ENCODE measurements at places on chromosomes 5 and 9.
A peak's percentile ranks its signal among the peaks of the same experiment; 100 is the strongest.

- DNase-seq: no peak
Measured at GRCh38 chr9:124011460-124012301, at the start of gene LHX2. Gene LHX2, plus strand, starts transcription at chr9:124011768. Its CDS starts 581 bp downstream, at chr9:124012349.

DNA sequence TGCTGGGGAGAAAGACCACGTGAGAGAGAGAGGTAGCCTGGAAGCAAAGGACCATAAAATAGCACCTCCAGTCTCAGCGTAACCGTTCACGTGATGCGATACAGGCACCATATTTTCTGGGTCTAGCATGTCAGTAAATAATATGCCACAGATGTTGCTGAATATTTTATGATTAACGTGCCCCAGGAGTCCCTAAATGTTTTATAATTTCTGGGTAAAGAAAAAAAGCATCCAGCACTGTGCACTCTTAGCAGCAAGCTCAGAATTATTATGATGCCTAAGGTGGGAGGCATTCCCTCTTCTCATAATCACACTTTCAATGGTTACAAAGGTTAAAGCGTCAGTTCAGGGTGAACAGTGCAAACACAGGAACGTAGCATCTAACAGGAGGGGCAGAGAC is 121.8 kb downstream of the CAVIN4 start:
- DNase-seq: no peak

- no peak for DNase-seq
Measured at GRCh38 chr9:6367128-6367890, 39.1 kb downstream of the TPD52L3 start.

DNA sequence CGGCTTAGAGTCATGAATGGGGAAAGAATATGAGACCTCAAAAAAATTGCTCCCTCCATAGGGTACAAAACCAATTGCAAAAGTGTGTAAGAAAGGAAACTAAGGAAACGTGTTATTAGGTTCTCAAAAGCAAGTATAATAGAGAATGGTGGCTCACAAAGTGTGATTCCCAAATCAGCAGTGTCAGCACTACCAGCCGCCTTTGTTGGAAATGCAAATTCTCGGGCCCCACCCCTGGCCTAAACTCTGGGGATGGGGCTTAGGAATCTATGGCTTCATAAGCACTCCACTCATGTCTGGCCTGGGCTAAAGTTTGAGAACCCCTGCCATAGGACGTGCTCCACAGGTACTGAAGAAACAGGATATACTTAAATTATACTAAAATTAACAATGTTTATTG is 1.6 kb upstream of the CCDC69 start:
- DNase-seq: no peak

DNA sequence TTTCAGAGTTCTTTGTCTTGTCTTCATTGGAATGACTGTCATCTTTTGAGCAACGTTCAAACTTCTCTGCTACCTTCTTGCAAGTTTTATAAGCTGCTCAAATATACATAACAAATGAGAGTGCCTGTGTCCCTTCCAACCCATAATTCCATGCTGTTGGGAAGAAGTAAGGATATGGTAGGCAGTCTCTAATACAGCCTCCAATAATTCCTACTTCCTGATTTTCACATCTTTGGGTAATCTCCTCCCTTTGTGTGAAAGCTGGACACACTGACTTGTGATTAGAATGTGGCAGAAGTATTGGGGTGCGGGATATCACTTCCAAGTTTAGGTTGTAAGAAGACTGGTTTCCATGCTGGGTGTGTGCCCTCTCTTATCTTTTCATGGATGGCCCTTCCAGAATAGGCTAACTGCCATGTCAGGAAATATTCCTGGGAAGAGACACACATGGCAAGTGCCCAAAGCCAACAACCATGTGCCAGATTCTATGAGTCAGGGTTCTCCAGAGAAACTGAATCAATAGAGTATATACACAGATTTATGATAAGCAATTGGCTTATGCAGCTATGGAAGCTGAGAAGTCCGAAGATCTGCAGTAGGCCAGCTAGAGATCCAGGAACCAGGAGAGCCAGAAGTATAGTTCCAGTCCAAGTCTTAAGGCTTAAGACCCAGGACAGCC is 531.3 kb downstream of the NTRK2 start:
- no peak for DNase-seq

- DNase-seq: no peak
Measured at GRCh38 chr5:22593592-22593991, 259.6 kb downstream of the CDH12 start.

- DNase-seq: peak; percentile 90
Measured at GRCh38 chr5:159209438-159210209, at the start of gene RNF145. Gene RNF145, minus strand, starts transcription at chr5:159209553. Its CDS starts 5,936 bp downstream, at chr5:159203617.

DNA sequence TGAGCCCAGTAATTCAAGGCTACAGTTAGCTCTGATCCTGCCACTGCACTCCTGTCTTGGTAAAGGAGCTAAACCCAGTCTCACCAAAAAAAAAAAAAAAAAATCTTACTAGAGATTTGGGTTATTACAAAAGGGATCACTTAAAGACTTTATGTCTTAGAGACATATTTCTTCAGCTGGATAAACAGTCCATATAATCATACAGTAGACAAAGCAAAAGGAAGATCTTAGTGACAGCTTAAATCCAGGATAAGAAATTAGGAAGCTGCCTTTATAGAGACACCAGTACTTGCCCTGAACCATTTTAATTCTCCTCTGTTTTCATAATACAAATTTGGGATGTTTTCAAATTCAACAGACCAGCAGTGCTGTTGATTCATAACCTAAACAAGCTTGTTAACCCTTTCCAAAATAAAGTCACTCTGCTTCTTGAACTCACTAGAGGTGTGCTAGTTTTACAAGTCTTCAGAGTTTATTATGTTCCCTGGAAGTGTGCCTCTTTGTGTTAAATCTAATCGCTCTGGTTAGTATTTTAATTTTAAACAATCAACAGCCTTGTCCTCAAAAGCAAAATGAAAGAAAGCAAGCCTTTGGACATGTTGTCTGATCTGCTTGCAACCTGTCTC is 255.5 kb downstream of the ARRDC3 start:
- DNase-seq: no peak

DNA sequence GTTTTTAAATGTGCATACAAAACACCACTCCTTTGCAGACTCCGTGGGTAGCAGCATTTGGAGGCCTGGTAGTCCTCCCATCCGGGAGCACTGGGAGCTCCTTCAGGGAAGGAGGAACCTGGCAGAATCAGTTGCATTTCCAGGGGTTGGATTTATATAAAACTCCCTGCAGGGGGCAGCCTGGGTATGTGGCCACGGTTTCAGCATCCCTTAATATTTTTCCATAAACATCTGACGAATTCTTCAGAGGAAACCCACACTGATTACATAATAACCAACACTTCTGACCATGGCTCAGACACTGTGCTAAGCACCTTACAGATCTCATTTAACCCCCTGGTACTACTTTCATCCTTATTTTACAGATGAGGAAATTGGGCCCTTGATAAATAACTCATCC is 6.1 kb upstream of the AFAP1L1 start:
- no peak for DNase-seq

GRCh38 chr5:72508241-72509170 is 1.3 kb upstream of the ZNF366 start:
- no peak for DNase-seq

- no peak for DNase-seq
Measured at GRCh38 chr9:3875361-3876132, 349.7 kb upstream of the RFX3 start.

DNA sequence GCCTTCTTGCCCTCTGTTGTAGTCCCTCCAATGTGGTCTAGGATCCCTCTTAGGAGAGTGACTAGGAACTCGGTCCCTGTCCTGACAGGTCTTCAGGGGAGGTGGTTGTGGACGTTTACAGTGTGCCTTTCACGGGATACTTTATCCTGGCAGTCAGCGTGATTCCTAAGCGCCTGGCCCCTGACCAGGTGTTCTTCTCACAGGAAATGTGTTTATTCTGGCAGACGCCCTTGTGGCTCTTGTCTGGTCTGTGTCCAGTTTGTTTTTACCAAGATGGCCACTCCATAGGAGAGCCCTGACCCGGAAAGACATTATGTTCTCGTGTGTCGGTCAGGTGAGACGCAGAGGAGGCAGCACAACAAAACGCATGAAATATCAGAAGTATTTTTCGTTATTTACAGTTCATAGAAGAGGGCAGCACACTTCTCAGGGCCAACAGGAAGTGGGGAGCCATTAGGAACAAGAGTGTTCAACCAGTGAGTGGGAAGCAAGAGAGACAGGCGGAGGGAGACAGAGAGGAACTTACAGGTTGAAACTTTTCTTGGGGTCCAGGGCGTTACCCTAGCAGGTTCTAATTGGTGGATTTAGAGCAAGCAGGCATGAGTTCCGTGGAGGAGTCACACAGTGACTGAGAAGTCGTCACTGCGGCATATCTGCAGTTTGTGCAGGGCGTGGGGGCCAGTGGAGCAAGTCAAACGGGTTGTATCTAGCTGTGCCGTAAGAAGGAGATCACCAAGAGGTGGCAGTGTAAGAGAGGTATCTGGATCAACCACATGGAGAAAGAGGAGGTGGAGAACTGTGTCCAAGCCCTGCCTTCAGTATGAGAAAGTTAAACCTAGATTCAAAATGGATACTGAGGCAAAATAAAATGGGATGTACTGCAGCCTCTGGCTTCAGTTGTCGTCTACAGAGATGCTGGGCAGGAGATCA is 412.9 kb downstream of the ZSWIM6 start:
- DNase-seq: no peak

- no peak for DNase-seq
Measured at GRCh38 chr9:30775236-30775635, 1609.2 kb upstream of the ACO1 start.

DNA sequence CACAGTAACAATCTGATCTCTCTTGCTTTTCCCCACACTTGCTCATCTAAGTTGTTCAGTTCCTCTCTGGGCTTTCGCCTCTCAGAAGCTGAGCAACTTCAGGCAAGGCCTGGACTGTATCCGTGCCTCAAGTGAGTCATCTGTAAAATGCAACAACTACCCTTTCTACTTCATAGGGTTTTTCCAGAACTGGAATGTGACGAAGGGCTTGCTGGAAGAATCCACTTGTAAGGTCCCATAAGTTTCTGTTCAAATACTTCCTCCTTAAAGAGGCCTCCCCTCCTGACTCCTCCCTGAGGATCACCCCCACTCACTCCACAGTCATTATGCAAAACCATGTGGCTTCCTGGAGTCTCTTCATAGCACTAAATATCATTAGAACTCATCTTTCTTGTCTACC is 17.5 kb upstream of the INSYN2B start:
- DNase-seq: no peak

- DNase-seq: no peak
Measured at GRCh38 chr5:108421713-108422112, 39.8 kb upstream of the FBXL17 start.

DNA sequence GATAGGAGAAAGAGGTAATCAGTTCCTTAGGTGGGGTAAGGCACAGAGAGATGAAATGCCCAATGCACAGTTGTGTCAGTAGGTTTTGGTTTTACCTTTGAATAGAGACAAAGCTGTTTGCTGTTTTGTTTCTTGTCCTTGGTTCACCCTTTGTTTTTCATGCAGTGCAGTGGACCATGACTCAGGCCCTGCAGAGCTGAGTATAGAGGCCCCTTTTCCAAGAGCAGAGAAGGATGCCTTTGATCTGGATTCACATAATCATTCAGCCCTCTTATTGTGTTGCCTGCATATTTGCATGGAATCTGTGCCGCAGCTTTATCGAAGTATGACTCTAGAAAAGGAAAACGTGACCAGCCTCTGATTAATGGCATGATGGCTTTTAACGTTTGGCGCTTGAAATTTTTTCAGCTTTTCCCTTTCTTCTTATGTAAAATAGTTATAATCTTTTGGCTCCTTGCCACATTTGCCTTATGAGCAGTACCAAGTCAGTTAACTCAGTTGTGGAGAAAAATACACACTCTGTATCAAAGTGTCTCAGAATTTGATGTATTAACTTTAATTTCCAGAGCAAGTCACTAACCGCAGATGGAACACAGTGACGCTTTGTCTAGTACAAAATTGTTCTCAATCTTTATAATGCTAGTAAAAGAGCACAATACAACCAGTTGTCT is 197.6 kb downstream of the KDM4C start:
- no peak for DNase-seq

- DNase-seq: no peak
Measured at GRCh38 chr9:21810881-21811280, 8.4 kb downstream of the MTAP start.

DNA sequence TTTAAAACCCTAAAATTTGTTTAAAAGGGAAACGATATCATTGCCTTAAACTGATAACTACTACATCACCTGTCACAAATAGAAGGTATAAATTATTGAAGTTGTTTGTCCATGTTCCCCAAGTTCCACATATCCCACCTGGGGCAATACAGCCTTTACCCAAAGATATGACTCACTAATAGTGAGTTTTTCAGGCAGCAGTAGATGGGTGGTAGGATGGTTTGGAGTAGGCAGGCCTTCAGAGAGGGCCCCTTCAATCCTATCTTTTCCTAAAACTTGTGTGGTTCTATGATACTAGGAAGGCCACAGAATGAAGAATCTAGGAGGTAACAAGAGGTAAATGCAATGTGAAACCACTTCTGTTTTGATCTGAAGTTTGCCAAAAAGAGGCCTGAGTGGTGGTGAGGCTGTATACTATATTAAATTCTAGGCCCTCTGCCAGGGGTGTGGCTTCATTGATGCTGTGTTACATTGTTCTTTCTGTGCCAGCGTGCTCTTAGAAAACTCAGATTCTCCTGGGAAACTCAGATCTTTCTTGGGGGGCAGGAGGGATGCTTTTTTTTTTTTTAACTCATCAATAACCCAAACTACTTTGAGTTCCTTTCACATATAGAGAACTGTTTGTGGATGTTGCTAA is 7.2 kb downstream of the CYSTM1 start:
- no peak for DNase-seq

GRCh38 chr9:130927338-130927737 is 11.7 kb downstream of the FIBCD1 start:
- no peak for DNase-seq

GRCh38 chr5:84411832-84412605 is 27.3 kb upstream of the EDIL3 start:
- no peak for DNase-seq

DNA sequence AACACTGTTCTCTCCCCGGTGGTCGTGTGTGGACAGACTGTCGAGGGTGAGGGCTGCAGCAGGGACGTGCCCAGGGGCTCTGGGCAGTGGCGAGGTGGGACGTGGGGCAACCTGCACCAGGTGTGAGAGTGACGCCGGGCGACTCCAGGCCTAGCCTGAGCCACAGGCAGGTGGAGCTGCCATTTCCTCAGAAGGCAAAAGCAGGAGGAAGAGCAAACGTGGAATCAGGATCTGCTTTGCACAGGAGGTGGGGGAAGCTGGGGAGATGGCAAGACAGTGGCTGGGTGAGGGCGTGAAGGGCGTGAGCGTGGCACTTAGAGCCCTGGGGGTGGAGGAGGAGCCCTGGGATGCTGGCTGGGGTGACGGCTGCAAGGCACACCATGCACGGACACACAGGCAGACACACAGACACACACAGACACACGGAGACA is 39.6 kb upstream of the NSMF start:
- no peak for DNase-seq
